ENCODE measurements at places on chromosomes 1 and 21. TPM values are rescaled to one million over a fixed set of nuclear protein-coding genes. Genes with fewer than 3 reads are reported as not detected.

Gene ADORA1
- 1.6 TPM for polyA plus RNA-seq

- no peak for DNase-seq
Measured at GRCh38 chr1:7300893-7301663, 470.0 kb upstream of the VAMP3 start.

DNA sequence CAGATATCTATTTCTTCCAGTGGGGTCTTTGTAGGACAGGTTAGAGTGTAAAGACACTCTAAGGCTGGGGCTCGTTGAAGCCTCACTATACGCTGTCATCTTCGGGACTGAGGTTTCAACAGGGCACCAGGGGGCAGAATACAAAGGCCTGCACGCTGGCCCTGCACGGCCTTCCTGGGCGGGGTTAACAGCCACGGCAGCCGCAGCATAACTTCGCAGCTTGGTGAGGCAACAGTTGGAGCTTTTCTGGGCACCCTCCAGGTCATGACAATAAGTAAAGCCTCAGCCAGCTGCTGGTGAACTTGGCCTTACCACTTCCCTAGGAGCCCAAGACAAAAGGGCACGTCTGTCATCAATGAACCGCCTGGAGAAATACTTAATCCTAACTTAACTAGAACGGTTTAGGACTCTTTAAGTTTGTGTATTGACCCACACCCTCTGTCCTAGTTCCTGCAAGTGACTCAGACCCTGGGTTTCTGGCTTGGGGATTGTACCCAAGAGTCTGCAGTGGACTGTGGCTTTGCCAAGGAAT is 2.3 kb upstream of the RUNX1 start:
- DNase-seq = no peak

DNA sequence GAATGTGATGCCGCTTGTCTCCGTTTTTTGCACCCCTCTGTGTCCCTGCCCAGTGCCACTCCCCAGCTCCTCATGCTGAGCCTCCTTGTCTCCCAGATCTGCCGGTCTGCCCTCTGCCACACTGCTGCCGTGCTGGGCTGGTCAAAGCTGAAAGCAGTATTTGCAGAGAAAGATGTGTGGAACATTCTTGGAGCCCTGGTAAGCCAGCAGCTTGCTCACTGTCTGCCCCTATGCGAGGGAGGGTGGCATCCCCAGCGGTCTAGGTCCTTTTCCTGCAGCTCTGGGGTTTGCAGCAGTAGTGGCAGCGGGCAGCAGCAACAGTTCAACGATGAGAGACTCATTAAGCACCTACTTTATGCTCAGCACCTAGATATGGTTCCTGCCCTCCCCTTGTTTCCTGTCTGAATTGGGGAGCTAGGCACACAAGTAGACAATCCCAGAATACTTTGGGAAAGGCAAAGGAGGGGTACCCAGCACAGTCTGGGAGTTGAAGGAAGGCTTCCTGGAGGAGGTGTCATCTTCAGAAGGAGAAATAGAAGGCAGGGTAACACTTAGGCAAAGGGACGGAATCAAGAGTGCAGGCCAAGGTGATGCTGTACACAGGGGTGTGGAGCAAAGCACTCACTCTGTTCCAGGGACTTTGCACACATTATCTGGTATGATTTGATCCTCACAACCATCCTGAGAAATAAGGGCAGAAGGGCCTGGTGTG is 63.1 kb downstream of the KIF21B start:
- no peak for DNase-seq

- no peak for DNase-seq
Measured at GRCh38 chr1:8404460-8405370, 86.8 kb downstream of the SLC45A1 start.
